EH (cell line): ENCODE measurements at places on chromosomes 11 and 22.

- peak; percentile 68 for DNase-seq
Observed at GRCh38 chr11:72430741-72431570, 3.4 kb downstream of the CLPB start.

DNA sequence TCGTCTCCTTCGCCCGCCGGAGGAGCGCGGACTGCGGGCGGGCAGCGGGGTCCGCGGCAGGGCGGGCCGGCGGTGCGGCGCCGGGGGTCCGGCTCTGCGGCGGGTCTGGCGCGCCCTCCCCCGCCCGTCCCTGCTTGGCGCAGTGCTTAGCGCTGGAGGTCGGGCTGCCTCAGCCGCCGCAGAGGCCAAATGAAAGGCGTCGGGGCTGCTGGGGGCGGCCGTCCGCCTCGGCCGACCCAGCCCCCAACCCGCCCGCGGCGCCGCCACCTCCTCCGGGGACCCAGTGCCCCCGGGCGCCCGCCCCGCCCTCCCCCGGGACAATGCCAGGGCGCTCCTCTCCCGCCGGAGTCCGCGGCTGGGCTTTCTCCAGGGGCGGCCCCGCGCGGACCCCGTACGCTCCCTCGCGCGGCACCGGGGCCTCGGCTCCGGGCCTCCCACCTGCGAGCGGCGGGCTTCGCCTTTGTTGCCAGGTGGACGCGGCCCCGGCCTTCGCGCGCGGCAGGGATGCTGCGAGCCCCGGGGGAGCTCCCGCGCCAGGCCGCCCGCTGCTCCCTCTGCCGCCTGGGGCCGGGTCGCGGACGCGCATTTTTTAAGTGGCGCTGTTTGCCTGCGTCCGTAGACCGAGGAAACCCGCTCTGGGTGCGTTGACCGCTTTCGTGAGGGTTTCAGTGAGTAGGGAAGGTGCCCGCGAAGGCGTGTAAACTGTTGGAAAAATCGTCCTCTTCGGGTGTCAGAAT lies 583 bp downstream of the APLP2 start:
- peak; percentile 48 for DNase-seq

GRCh38 chr22:35446365-35446764 lies 46.4 kb downstream of the MCM5 start:
- DNase-seq: peak; percentile 86

GRCh38 chr11:337711-338110 lies 17.1 kb upstream of the IFITM3 start:
- no peak for DNase-seq

- DNase-seq: no peak
Observed at GRCh38 chr11:20159466-20160381, 551 bp downstream of the DBX1 start.
